Activated naive CD8-positive, alpha-beta T cell treated with anti-CD3 and anti-CD28 coated beads for 36 hours (primary cell): ENCODE measurements at places on chromosomes 4 and X.

DNA sequence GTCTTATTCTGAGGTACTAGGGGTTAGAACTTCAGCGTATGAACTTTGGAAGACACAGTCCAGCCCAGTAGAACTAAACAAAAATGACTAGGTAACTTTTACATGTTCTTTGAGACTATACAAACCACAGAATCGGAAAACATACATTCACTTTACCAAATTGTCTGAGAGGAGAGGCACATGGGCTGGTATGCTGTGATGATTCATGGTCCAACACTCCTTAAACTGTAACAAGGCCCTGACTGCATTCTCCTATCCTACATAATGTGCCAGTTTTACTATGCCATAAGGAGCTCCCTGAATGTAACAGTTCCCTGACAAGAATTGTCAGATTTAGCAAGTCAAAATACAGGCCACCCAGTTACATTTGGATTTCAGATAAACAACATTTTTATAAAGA lies 640.0 kb downstream of the RAB28 start:
- DNase-seq, result no peak

DNA sequence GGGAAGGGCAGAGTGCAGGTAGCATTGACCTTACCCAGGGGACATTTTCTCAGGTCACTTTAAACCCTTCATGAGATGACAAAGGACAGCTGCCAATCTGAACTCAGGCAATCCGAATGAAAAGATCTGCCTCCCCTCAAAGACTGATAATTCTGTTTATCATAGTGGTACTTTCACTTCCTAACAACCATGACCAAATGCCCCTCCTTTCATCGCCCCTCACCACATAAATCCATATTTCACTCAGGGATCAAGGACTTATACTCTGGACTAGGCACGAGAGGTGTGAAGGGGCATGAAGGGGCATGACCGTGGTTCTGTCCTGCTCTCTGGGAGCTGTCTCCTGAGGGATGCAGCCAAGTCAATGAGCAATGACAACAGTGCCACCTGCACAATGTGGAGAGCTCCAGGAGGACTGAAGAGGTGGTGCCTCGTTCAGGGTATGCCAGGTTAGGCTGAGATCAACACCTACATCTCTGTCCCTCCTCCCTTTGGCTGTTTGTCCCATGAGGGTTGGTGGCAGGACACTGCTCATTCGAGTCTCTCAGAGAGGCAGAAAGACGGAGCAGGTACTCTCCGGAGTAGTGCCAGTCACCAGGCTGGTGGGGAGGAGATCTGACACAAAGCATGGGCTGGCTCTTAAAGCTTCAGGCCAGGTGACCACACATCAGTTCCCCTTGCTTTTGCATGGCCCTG lies 12.5 kb downstream of the HS3ST1 start:
- no peak for DNase-seq

DNA sequence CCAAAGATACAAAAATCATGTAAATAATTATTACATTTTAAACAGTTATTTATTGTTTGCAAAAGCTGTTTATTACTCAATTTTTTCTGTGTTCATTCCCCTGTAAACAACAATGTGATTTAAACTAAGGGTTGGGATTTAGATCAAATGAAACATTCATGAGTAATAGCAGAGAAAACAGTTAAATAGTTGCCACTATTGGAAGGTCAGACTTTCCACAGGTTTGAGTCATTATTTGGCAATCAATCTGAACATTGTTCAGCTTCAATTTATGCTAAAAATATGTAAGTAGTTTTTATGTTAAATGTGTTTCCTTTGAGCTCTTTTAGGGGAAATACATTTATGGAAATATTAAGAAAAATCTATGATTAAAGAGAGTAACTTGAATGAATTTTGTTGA lies 144.9 kb downstream of the STIM2 start:
- no peak for DNase-seq

DNA sequence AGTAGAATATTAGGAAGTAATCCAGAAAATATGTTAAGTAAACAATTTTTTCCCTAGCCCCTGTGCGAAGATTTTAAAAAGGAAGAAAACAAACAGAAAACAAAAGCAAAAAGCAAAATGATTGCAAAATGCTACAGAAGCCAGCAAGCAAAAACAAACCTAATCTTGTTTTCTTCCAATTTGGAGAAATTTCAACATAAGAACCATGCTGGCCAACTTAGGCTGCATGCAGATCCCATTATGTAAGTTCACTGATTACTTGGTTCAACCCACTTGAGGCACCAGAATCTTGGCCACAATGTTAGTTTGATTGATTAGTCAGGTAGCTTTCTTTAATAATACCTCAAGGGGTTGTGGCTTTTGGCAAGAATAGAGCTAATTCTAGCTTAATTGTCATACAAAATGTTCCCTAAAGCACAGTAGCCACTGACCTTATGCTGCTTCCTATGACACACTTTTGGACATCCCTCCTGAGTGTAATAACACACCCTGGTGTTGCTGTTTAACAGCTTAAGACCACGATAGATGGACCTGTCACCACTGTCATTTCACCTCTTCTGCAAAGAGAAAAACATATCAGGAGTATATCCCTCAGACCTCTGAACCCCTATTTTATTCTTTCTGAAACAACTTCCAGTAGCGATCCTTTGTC lies 2342.1 kb downstream of the PCDH7 start:
- no peak for DNase-seq

GRCh38 chr4:186258216-186258811 lies 7.7 kb upstream of the F11 start:
- DNase-seq, result no peak

GRCh38 chr4:54877006-54877405 lies 219.2 kb downstream of the KIT start:
- DNase-seq, result no peak

DNA sequence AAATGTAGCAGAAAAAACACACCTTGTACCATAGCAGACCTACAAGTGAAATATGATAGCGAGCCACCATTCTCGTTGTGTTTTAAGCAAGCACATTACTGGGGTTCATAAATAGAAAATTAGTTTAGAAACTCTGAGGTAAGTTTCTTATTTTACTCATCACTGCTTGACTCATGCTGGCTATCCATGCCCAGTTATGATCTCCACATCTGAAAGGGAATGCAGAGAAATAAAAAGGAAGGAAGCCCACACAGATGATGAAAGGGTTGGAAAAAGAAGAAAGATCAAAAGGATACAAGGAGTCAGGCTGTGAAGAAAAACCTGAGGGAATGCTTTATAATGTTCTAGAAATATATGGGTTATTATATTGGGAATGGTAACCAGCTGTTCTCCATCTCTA lies 54.5 kb downstream of the CAMK2D start:
- DNase-seq, result no peak

GRCh38 chr4:139807483-139807882 lies 141.9 kb downstream of the MGST2 start:
- DNase-seq, result no peak

- DNase-seq, result no peak
Observed at GRCh38 chr4:88819818-88820697, 122.4 kb upstream of the NAP1L5 start.

DNA sequence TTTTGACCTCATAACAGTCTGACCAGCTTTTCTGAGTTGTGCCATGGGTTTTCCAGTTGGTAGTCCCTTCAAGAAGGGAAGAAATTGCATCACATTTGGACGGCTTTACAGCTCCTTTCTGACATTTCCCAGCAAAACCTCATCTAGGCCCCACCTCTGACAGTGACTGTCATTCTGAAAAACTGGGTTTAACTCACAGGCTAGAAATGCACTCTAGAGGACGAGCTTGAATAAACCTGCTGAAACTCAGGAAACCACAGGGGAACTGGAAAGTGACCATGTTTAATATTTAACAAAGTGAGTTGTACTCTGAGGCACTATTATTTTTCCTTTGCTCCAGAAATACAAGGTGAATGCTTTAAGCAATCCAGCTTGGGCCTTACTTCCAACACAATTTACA lies 434.3 kb upstream of the RASGEF1B start:
- no peak for DNase-seq

DNA sequence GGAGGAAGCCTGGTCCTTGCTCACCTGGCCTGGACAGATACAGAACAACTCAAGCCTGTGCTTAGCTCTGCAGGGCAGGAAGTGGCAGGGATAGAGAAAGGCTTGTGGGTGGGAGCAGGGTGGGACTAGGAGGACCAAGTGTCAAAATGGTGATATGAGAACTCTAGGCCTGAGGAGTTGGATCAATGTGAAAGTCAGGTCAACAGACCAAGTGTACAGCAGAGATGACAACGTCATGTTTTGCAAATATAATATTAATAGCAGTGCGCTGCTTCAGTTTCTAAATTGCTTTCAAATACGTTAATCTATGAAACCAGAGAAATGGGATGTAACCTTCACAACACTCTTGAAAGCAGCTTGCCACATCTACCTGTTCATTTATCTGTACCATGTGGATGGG lies 114.2 kb upstream of the MAP3K15 start:
- no peak for DNase-seq

DNA sequence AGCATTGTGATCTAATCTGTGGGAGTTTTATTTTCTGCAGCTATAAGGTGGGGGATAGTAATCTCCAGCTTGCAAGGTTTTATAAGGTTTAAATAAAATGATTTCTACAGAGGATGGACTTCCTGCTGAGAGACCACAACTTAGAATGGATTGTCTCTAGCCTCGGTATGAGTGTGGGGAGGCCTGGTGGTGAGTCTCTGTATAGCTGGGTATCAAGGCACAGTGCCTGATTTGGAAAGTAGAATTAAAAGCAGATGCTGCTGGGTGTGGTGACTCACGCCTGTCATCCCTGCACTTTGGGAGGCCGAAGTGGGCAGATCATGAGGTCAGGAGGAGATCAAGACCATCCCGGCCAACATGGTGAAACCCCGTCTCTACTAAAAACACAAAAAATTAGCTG lies 162.0 kb upstream of the GATB start:
- DNase-seq, result no peak

DNA sequence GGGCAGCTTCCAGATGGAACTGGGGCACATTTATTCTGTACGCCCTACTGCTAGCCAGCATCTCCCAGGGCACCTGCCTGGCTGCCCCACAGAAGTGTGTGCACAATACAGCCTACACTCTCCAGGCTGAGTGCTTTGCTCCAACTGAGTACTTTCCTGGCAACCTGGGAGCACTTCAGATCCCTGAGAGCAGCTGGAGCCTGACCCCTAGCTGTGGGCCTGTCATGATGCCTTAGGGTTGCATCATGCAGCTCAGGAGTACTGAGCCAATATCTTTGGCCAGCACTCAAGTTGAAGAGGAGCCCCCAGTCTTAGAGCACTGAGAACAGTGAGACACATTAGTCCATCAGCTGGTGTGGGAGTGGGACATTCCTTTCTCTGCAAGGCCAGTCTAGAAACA lies 321.9 kb downstream of the CFAP47 start:
- no peak for DNase-seq

DNA sequence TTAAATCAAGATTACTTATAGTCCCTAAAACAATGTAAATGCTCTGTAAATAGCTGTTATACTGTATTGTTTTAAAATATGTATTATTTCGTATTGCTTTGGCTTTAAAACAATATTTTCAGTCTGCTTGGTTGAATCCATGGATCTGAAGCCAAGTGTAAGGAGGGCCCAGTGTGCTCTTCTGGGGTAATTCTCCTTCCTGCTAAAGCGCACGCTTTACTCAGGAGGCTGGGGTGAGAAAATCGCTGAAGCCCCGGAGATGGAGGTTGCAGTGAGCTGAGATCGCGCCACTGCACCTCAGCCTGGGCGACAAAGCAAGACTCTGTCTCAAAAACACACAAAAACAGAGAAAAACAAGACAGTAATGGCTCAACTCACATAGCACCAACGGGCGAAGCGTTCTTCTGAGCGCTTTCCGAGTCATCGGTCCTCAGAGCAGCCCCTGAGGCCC lies 391 bp upstream of the IDUA start:
- DNase-seq, result no peak

GRCh38 chr4:6052679-6053078 lies 34.4 kb upstream of the C4orf50 start:
- DNase-seq, result no peak

- no peak for DNase-seq
Observed at GRCh38 chr4:159117564-159117963, 14.7 kb downstream of the RAPGEF2 start.

- DNase-seq, result peak; percentile 5
Observed at GRCh38 chrX:119516157-119516702, 48.0 kb downstream of the SLC25A5 start.

DNA sequence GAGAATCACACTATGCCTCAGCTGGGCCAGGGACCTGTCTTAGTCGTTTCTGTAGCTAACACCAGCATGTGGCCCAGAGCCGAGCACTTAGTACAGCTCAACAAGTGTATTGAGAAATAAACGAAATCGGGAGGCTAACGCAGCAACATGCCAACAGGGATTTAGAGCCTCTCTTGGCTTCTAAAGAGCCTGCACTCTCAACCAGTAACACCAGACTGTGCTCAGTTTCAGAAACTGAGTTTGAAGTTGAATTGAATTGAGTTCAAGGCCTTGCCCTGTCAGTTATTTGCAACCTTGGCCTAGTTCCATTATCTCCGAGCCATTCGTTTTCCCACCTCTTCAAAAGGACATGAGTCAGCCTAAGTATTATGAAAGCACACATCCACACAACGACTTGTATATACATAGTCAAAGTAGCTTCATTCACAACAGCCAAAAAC lies 71.3 kb upstream of the LDB2 start:
- DNase-seq, result no peak

DNA sequence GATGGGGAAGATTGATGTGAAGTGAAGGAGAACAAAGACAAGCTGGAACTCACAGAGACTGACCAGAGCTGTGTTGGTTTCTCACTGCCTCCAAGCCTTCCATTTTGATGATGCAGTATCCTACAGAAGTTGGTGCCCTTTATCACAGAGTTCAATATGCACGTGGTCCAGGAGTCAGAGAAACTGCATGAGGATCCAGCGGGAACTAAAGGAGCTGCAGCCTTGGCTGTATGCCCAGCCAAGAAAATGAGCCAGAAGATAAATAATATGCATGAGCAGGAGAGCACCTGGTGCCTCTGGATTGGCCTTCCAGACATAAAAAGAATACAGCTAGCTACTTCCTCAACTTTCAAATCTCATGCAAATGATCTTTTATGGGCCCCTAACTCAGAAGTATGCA lies 44.3 kb upstream of the DCLK2 start:
- no peak for DNase-seq

DNA sequence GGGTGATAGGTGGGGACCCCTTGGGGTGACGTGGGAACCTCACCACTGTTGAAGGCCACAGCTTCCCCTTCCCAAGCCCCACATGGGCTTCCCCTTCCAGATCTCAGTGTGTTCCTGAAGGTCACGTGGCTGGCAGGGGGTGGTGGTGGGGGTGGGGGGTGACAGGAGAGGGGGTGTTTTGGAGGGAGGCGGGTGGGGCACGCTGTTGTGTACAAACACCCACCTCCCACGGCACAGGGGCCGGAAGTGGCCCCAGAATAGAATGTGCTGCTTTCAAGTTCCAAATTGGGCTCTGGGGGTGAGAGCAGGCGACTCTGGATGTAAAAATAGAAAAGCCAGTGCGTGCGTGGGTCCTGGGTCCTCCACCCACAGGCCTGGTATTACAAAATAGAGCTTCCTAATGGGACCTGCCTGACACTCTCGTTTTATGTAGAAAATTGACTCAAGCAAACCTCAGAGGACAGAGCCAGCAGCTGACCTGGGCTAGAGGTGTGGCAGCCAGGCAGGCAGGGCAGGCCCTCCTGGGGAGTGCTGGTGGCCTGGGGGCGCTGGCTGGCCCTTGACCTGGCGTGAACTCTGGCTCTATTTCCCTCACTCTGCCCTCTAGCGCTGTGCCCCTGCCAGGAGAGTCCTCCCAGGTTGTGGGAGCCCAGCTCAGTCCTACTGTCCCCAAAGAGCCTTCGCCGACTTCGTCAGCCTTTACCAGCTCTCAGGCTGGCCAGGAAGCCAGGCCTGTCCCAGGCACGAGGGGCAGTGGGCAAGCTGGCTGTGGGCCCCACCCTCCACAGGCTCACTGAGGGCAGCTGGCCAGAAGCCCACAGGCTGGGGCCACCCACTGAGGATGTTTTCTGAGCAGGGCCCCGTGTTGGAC lies 5.4 kb upstream of the SH3BP2 start:
- peak; percentile 61 for DNase-seq
